KBM-7 (cell line): ENCODE measurements at places on chromosomes 4 and X.

- no peak for DNase-seq
These were observed 14.2 kb downstream of the IQCM start for GRCh38 chr4:149801416-149801815.

GRCh38 chrX:8075636-8076035 lies 95.4 kb downstream of the VCX2 start:
- DNase-seq = no peak

DNA sequence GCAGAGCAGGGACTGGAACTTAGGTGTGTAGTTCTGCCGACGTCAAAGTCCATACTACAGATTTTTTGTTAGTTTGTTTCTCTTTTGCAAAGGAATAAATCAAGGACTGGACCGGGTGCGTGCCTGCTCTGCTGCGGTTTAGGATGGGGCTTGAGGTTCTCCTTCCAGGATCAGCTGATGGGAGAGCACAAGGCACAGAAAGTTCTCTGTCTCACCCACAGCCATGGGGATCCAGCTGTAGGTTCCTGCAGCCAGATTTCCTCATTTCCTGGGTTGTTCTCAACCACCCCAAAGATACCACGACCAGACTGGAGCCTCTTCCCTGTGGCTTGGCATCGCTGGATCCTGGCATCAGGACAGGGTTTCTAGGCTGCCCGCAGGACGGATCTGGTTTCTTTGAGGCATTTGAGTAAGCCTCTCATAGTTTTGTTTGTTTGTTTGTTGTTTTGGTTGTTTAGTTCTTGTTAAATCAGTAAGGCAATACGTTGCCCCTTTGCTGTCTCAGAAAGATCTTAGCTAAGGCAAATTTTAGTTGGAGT lies 789 bp upstream of the SRPX start:
- DNase-seq = no peak

DNA sequence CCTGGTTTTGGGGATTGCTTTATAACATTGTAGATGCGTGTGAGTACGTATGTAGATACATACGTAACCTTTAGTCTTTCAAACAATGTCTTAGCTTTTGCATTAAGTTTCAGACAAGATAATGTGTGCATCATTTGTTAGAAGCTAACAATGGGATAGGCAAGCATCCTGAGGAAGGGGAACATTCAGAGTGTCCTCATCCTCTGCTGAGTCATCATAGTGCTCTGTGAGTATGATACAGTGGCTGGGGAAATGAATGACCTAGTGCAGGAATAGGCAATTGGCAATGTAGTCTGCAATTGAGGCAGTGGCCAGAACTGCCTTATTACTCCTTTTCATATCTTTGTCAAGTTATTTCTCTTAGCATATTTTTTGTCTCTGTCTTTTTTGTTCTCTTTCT lies 7.3 kb downstream of the NAP1L5 start:
- DNase-seq = no peak

- DNase-seq = no peak
These were observed 97.6 kb downstream of the AKAP4 start for GRCh38 chrX:50103176-50103575.

GRCh38 chr4:55509266-55509665 lies 37.4 kb downstream of the CLOCK start:
- DNase-seq = no peak

DNA sequence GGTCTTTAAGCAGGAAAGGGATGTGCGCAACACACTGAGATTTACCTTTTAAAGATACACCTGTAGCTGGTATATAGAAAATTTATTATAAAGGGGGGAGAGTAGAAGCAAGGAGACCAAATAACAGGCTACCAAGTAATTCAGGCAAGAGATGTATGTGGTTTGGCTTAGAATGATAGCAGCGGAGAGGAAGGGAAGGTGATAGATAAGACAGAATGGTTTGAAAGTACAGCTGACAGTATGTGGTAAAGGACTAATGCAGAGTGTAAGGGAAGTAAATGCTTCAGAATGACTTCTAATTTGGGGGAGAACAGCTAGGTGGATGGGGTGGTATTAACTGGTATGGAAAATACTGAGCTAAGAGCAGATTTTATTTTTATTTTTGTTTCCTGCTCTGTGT lies 308.9 kb downstream of the ANTXR2 start:
- DNase-seq = no peak

DNA sequence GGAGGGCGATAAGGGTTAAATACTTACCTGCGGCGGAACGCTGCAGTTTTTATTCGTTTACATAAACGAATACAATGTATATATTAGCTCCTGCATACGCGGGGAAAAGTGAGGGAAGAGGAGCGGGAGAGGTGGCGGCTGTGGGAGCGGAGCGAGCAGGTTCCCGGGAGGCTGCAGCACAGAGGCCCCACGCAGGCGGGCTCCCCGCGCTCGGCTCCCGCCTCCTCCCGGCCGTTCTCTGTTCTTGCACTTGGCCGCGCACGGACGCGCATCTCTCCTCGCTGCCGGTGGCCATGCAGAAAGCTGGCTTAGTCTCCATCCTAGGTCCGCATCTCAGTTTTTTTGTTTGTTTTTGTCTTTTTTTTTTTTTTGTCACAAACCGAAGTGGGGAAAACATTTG lies 340.4 kb upstream of the FAT1 start:
- DNase-seq = no peak

DNA sequence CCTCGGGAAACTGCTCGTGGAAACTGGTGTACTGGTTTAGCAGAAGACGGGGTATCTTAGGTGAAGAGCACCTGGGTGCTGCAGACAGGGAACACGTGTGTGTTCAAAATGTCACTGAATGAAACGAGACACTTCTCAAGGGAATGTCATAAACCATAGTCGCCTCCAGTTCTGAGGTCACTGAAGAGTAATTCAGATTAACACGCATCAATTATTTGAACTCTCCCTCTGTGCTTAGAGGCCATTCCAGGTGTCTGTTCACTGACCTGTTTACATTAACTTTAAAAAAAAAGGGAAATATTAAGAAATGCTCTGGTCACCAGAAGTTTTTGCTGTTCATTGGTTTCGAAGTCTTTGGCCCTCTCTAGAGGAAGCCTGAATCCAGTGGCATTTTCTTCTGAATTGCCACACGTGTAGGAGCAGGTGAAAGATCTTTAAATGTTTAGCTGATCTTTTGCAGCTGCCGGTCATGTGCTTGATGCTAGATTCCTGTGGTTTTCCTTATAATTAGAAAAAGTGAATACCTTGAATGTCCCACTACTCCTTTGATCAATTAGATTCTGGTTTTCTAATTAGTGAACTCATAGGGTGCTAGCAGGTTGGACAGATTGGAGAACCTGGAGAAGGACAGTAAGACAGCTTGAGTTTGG lies 330.5 kb downstream of the ARHGAP10 start:
- no peak for DNase-seq

DNA sequence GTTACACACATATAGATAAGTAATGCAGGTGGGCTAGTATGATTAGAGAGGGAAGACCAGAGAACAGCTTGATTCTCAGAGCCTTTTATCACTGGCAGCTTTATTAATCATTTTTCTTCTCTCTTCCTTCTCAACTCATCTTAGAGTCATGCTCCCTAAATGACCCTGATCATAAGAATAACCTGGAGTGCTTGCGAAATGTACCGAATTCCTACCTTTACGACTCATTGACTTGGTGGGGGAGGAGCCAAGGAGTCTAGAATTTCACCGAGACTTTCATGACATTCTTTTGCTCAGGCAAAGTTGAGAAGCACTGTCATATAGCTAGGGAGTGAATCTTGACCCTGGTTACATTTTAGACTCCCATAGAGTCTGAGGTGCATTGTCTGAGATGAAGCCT lies 298.9 kb upstream of the PUDP start:
- DNase-seq = no peak

- no peak for DNase-seq
These were observed 162.5 kb upstream of the CASK start for GRCh38 chrX:42085836-42086235.

DNA sequence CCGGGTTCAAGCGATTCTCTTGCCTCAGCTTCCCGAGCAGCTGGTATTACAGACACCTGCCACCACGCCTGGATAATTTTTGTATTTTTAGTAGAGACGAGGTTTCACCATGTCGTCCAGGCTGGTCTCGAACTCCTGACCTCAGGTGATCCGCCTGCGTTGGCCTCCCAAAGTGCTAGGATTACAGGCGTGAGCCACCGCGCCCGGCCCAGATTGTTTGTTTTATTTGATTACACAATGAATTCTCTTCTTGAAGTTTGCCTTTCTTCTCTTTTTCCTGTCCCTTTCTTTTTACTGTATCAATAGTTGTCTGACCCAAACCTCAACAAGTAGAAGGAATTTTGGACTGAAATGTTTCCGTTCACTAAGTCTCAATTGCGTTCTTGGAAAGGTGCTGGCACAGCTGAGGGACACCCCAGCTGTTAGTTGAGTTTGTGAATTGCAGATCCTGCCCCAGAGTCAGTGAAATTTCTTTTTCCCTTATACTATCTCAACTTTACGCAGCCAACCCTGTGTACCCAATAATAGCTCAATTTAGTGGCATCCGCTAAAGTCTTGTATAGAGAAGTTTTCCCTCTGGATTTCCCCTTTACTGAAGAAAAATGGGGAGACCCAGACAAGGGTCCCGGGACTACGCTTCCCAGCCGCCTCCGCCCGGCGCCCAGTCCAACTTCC lies 639 bp upstream of the MTM1 start:
- no peak for DNase-seq

DNA sequence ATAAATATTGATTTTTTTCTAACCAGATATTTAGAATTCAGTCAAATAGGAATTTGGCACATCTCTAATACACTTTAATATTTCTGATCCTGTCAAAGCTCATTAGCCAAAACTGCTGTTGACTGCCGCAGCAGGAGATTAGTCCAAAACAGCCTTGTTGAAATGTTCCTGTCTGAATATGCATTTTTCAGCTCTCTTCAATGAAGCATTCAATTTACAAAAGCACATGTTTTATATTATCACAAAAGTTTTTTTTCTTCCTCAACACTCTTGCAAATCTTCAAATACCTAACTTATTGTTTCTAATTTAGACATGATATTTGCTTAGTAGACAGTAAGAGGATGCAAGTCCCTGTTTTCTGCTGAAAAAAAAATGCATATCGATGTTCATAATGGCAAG lies 140.9 kb downstream of the SPATA18 start:
- DNase-seq = no peak

DNA sequence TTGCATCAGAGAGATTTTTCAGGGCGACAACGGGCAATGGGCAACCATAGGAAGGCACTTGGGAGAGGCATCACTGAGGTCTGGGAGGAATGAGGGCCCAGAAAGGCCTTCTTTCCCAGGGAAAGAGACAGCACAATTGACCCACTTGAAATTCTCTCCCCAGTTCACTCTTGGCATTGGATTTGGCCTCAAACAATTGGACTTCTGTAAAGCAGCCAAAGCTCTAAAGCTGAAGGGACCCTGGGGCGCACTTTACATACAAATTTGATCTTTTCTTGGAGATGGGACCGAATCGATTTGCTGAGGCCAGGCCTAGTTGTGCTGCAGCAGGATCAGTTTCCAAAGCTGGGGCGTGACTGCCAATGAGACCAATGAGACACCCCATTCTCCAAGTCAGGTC lies 3.2 kb downstream of the ARHGAP36 start:
- no peak for DNase-seq

GRCh38 chr4:108143515-108143914 lies 25.2 kb downstream of the LEF1 start:
- no peak for DNase-seq
